ENCODE measurements at places on chromosomes 4 and X. TPM values are rescaled to one million over a fixed set of nuclear protein-coding genes. Genes with fewer than 3 reads are reported as not detected.

DNA sequence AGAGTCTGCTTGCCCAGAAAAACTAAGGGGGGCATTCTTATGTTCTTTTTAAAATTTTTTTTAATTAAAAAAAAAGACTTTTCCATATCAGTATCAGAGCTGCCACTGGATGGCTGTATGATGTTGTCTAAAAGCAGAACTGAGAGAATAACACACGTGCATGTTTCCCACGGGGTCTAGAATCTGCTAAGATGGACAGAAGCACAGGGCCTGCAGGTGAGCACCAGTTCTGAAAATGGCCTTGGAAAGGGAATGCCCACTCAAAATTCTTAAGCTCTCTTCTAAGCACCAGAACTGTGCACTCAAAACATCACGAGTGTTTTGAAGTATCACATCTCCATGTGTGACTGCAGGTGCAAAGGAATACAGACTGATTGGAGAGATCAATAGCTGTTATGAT is 61.1 kb downstream of the ARAP2 start:
- no peaks in the 10 kb centered on the region for H3K4me1 ChIP-seq
- H3K36me3 ChIP-seq: no peaks in the 10 kb centered on the region
- DNase-seq: no peak

GRCh38 chr4:82900066-82900410 is 497 bp upstream of the THAP9 start:
- no peaks in the 10 kb centered on the region for H3K27me3 ChIP-seq
- DNase-seq: no peak
- no peak overlapping the region for H3K27ac ChIP-seq
- H3K36me3 ChIP-seq: peaks cover 4% of the 10 kb centered on the region

DNA sequence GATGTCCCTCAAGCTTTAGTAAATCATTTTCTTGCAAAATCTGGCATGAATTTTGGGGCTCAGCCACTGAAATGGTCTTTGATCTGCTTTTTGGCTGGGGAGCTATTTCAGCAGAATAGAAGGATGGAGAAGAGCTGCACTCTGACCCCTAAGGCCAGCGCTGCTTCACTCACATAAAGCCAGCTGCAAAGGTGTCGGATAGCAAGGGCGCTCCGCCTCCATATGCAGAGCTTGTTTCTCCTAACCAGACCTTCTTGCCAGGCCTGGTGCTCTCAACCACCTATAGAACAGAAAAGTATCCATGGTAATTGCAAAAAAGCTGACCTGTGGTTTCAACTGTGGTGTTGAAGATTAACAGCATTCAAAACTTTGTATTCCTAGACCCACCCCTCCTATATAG is 24.1 kb upstream of the COQ2 start:
- no peaks in the 10 kb centered on the region for H3K27me3 ChIP-seq
- peaks cover 10% of the 10 kb centered on the region for H3K36me3 ChIP-seq
- no peaks in the 10 kb centered on the region for H3K4me1 ChIP-seq
- no peak overlapping the region for H3K27ac ChIP-seq
- H3K4me3 ChIP-seq: no peak overlapping the region

DNA sequence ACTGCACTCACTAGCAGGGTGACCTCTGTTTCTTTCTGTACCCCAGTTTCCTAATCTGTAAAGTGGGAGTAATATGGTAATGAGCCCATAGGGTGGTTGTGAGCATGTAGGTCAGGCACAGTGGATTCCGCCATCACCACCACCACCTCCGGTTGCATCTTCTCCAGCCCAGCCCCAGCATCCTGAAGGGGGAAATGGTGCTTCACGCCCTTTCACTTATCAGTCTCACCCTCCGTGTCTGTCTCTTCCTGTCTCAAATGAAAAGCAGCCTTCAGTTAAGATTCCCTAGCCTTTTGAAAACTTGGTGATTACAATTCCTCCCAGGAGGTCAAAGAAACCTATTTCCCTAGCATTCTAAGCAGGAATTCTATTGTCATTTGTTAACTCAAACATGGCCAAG is 16.9 kb upstream of the XPNPEP2 start:
- no peak overlapping the region for H3K4me3 ChIP-seq
- DNase-seq: no peak
- peaks cover 4% of the 10 kb centered on the region for H3K27me3 ChIP-seq
- H3K4me1 ChIP-seq: peaks cover 56% of the 10 kb centered on the region
- H3K27ac ChIP-seq: peak overlapping the region; percentile 87

GRCh38 chrX:40166582-40166981 is 68.8 kb upstream of the BCOR start:
- peaks cover 5% of the 10 kb centered on the region for H3K27me3 ChIP-seq
- H3K27ac ChIP-seq: no peak overlapping the region
- no peaks in the 10 kb centered on the region for H3K36me3 ChIP-seq
- peaks cover 6% of the 10 kb centered on the region for H3K4me1 ChIP-seq

- no peak for DNase-seq
- no peak overlapping the region for H3K4me3 ChIP-seq
- no peak overlapping the region for H3K27ac ChIP-seq
- H3K36me3 ChIP-seq: no peaks in the 10 kb centered on the region
- H3K27me3 ChIP-seq: no peaks in the 10 kb centered on the region
Observed at GRCh38 chr4:165828928-165829327, 44.1 kb upstream of the TLL1 start.

GRCh38 chrX:69028006-69028760 is 137.1 kb downstream of the PJA1 start:
- H3K36me3 ChIP-seq: no peaks in the 10 kb centered on the region
- H3K27ac ChIP-seq: no peak overlapping the region
- H3K4me1 ChIP-seq: peaks cover 13% of the 10 kb centered on the region
- no peak for DNase-seq
- peaks cover 1% of the 10 kb centered on the region for H3K27me3 ChIP-seq
- H3K4me3 ChIP-seq: no peak overlapping the region

DNA sequence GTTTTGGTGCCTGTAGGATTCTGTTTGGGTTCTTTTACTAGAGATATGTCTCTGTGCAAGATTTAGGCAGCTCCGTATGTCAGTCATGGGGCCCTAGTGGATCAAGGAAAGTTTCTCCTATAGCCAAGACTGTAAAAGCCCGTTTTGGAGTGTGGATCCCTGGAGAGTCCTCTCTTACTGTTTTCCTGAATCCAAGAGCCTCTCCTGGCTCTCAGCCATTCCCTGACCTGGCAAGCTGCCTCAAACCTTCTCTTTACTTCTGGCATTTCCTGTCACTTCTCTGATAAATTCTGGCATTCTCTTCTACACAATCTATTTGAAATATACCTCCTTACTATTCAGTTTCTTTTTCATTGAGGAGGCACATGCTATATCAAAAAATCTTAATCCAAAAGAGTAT is 41.4 kb downstream of the DCAF12L2 start:
- no peaks in the 10 kb centered on the region for H3K36me3 ChIP-seq
- no peak overlapping the region for H3K4me3 ChIP-seq
- H3K4me1 ChIP-seq: no peaks in the 10 kb centered on the region
- H3K27ac ChIP-seq: no peak overlapping the region
- DNase-seq: no peak

DNA sequence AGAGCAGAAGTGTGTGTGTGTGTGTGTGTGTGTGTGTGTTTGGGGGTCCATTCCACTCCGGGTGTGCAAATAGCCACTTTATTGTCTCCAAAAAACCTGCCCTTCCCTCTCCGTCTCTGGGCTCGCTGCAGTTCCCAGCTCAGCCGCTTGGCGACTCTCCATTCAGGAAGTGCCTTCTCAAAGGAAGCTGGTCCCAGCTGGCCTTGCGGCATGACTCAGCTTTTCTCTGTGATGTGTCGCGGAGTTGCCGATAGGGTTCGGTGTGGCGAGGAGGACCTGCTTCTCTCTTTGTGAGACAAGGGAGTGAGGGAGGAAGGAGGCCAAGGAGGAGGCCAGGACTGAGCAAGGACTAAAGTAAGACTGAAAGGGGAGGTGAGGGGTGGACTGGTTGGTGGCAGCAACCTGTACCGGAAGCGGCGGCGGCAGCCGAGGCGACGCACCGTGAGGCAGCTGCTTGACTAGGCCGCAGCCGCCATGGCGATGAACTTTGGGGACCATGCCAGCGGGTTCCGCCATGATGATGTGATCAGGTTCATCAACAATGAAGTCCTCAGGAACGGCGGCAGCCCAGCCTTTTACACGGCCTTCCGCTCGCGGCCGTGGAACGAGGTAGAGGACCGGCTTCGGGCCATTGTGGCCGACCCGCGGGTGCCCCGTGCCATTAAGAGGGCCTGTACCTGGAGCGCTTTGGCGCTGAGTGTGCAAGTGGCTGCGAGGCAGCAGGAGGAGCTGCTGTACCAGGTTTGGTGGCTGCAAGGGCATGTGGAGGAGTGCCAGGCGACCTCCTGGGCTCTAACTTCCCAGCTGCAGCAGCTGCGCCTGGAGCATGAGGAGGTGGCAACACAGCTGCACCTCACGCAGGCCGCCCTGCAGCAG is at the start of gene TEX13C:
Gene TEX13C, plus strand, starts transcription at position 226 of the 876 bp plus-strand sequence. Its CDS starts 249 bp downstream, at position 475.
- H3K27ac ChIP-seq: no peak within 1 kb of the TSS
- no peaks in the 10 kb centered on the region for H3K36me3 ChIP-seq
- H3K4me1 ChIP-seq: no peaks in the 10 kb centered on the region
- no peak within 1 kb of the TSS for H3K4me3 ChIP-seq
- no peak for DNase-seq

NAA11 gene
- total RNA-seq: not detected

CPZ gene
- 0.90 TPM for total RNA-seq

CSN1S1 gene
- total RNA-seq: not detected

SMPX gene
- total RNA-seq: not detected

All from endothelial cell (in vitro differentiated cells).